ENCODE measurements at places on chromosomes 3 and 15.

- DNase-seq = no peak
Measured at GRCh38 chr3:190531406-190531805, 17.5 kb downstream of the IL1RAP start.

- DNase-seq = no peak
Measured at GRCh38 chr3:187040516-187041361, 98.6 kb downstream of the RPL39L start.

GRCh38 chr15:56886363-56886931, 32.0 kb upstream of the TCF12 start:
- no peak for DNase-seq

DNA sequence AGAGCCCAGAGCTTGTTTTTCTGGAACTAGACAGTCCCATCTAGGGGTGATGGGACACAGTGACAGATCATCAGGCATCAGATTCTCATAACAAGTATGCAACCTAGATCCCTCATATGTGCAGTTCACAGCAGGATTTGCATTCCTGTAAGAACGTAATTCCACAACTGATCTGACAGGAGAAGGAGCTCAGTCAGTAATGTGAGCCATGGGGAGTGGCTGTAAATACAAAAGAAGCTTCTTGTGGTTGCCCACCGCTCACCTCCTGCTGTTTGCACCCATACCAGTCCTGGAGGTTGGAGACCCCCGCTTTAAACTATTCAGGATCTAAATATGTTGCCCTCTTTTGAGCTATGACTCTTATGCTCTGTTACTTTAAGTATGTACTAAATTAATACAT, 167.3 kb downstream of the ALCAM start:
- DNase-seq = no peak

DNA sequence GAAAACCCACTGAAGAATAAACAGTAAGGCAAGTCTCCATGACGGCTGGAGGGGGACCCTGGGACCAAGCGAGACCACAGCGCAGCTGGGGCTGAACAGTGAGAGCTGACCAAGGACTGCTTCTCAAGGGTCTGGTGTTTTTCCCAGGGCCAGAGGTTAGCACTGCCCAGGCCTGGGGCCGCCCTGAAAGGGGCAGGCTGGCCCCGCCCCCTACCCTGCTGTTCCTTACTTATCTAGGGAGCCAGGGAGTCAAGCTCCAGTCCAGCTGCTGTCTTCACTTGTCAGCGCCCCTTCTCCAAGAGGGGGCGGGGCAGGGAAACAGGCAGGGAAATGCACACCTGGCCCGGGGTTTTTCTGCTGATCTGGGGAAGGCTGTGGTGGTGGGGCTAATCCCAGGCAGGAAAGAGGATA, 51.6 kb upstream of the HACD2 start:
- no peak for DNase-seq

GRCh38 chr3:5011555-5012256, 32.5 kb downstream of the BHLHE40 start:
- DNase-seq = no peak

DNA sequence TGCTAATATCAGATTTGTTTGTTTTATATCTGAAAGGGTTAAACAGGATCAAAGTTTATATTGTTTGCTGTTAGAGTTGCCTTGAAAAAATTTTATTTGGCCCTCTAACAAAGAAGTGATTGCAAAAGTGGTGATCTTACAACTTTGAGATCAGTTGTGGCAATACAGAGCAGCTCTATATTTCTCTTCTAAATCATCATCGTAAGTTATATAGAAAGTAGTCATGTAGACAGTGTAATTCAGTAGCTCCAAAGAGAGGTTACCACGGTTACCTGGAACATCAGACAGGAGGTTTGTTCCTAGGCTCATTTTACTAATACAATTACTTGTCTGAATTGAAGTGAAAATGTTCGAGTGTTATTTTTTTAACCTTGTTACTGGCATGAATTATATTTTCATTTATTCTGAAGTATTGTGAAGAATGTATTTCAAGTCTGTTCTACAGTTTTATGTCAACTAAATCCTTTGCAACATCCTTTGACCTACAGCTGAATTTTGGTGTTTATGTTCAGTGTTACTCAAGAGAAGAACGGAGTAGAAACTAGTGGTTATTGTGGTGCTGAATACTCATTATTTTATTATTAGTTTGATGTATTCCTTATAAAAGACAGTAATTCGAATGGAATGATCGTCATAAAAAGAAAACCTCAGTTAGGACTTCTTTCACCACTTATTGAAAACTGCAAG, 214.2 kb downstream of the NAALADL2 start:
- no peak for DNase-seq
